ENCODE measurements at places on chromosomes 11 and 22. TPM values are rescaled to one million over a fixed set of nuclear protein-coding genes. Genes with fewer than 3 reads are reported as not detected.

Gene DDI1
- total RNA-seq: not detected

Gene ZP1
- total RNA-seq: not detected

Gene CRYBB2
- 0.51 TPM for total RNA-seq

Gene SMTNL1
- total RNA-seq: not detected

Gene ADAMTS8
- not detected for total RNA-seq

Gene DEFB131B
- not detected for total RNA-seq

Gene FOSL1
- total RNA-seq: 11.9 TPM

Gene TPBGL
- 0.07 TPM for total RNA-seq

Gene DDX25
- total RNA-seq: 0.38 TPM

Gene MFRP
- total RNA-seq: not detected

Gene RIMBP3B
- total RNA-seq: not detected

Gene RBMXL2
- total RNA-seq: not detected

Gene PATL1
- 75.1 TPM for total RNA-seq

Gene LIPT2
- 5.1 TPM for total RNA-seq

Gene GLYATL1
- 0.24 TPM for total RNA-seq

Gene KRTAP5-8
- not detected for total RNA-seq

Gene SOX10
- total RNA-seq: not detected

Gene GSTT2B
- 0.46 TPM for total RNA-seq

Gene MEN1
- total RNA-seq: 36.3 TPM

Gene TNNI2
- total RNA-seq: 1.2 TPM

Gene PIWIL4
- total RNA-seq: 1.6 TPM

Gene C1QTNF5
- total RNA-seq: not detected

Gene SCGB2A2
- not detected for total RNA-seq

Gene MAPK8IP1
- total RNA-seq: 0.50 TPM

Gene DGCR2
- 28.5 TPM for total RNA-seq

Gene MISFA
- total RNA-seq: 3.1 TPM

Gene TOP3B
- 33.2 TPM for total RNA-seq

Gene BACE1
- total RNA-seq: 1.1 TPM

Gene OR51E2
- not detected for total RNA-seq

Gene CD3E
- total RNA-seq: 419 TPM

Gene PGA5
- total RNA-seq: not detected

Gene OR8A1
- total RNA-seq: not detected

Gene CD6
- 313 TPM for total RNA-seq

Gene MAFF
- 15.6 TPM for total RNA-seq

Gene ENTHD1
- 0.77 TPM for total RNA-seq

Gene PATE4
- total RNA-seq: not detected

Gene TMA7B
- total RNA-seq: 2.5 TPM

Gene SCN3B
- 0.05 TPM for total RNA-seq

Gene OR4A16
- total RNA-seq: not detected

Gene OPCML
- total RNA-seq: not detected

Gene TENM4
- not detected for total RNA-seq

Gene PANX3
- not detected for total RNA-seq

Gene CAVIN3
- 15.1 TPM for total RNA-seq

Gene C11orf86
- not detected for total RNA-seq

Gene OR8D4
- total RNA-seq: not detected

Gene CABP2
- total RNA-seq: not detected

Gene APOBEC3B
- 44.7 TPM for total RNA-seq

Gene ZFTA
- 6.9 TPM for total RNA-seq

Gene ALDH3B2
- total RNA-seq: not detected

Gene PGR
- not detected for total RNA-seq
